ENCODE measurements at places on chromosomes 2 and 18.

- no peak for DNase-seq
Measured at GRCh38 chr2:217415316-217415715, 555.5 kb upstream of the TNP1 start.

DNA sequence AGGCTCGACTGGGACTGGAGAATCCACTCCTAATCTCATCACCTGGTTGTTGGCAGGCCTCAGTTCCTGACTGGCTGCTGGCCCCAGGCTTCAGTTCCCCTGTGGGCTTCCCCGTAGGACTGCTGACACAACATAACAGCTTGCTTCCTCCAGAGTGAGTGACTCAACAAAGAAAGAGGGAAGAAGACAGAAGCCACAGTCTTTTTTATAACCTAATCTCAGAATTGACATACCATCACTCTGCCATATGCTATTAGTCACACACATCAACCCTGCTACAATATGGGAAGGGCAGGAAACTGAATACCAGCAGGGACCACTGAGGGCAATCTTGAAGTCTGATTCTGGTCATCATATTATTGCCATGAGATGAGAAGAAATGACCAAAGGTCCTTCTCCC lies 76.8 kb upstream of the SLC14A2 start:
- no peak for DNase-seq

DNA sequence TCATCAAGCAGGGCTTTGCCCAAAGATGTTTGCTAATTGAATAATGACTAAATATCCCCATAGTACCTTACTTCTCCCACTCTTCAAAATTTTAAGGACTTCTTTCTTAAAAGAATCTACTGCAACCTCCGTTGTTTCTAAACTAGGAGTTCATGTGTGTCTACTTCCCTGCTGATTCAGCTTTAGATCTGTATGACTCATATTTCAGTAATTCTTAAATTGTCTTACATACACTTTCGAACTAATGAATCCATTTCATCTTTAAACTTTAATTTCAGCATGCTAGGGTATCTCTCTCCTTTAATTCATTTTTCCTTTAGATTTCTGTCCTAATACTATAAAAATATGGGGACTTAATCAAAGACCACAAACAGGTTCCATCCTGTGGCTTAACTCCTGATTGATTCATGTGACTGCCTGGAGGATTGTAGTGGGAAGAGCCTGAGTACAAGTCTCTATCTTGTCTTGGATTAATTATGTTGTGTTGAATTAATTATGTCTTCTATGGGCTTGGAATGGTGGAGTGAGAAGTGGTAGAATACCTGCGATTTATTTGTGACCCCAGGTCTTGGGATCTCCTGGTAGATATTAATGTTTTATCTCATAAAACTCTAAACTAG lies 24.9 kb upstream of the COL5A2 start:
- no peak for DNase-seq

DNA sequence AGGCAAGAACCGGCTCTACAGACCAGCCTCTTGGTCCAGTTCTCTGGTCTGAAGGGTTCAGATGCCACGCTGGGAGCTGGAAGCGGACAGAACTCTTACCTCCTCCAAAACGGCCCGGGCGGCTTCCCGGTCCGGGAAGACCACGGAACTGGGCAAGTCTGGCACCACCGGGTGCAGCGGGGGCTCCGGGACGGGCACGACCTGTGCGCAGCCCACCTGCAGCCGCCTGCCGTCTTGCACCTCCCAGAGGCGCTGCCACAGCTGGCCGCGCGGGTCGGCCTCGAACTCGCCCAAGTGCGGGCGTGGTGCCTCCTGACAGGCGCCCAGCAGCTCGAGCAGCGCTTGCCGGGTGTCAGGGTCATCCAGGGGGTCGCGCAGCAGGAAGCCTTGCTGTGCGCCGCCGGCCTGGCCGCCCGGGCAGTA lies 773 bp downstream of the CMPK2 start:
- no peak for DNase-seq

GRCh38 chr18:3186678-3187658 lies 32.8 kb downstream of the MYOM1 start:
- DNase-seq: peak; percentile 57

DNA sequence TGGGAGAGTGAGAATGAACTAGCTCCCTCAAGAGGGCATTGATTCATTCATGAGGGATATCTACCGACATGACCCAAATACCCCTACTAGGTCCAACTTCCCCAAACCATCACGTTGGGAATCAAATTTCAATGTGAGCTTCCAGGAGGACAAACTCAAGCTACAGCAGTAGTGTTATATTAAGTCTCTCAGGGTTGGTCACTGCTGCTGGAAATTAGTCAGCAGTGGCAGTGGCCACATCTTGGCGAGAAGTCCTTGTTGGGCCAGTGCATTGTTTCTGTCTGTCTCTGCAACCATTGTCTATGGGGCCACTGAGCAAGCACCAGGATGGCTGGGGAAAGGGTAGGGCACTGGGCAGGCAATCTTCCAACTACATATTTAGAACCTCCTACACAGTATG lies 47.5 kb downstream of the THUMPD2 start:
- DNase-seq: no peak

DNA sequence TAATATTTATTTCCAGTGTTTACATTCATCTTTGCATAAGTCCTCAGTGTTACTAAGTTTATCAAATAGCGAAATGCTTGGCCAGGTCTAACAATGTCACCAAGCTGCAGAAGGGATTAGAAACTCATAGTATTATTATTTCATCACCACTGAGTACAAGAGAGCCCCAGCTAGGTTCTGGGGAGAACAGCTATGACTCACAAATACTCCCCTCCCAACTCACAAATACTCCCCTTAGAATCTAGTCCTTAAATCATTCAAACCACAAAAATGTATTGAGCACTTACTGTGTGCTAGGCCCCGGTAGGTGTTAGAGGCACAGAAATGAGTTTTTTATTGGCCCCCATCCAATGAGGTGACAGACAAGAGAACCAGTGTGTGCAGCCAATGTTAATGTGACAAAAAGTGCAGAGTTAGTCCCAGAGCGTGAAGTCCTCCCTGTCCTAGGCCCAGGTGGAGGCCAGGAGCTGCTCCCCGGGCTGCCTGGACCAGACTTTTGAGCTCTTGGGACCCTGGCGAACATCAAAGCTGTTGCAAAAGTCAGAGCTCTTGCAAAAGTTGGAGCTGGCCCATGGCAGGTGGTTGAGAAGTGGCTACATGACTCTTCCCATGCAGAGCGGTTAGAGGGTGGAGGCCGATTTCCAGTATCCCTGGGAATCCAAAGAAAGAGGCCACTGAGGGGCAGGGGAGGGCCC lies 9.8 kb downstream of the STEAP3 start:
- DNase-seq: no peak

GRCh38 chr18:13390711-13391110 lies 172.2 kb downstream of the LDLRAD4 start:
- no peak for DNase-seq

- DNase-seq: no peak
Measured at GRCh38 chr2:181673173-181673572, 7.1 kb downstream of the NEUROD1 start.

DNA sequence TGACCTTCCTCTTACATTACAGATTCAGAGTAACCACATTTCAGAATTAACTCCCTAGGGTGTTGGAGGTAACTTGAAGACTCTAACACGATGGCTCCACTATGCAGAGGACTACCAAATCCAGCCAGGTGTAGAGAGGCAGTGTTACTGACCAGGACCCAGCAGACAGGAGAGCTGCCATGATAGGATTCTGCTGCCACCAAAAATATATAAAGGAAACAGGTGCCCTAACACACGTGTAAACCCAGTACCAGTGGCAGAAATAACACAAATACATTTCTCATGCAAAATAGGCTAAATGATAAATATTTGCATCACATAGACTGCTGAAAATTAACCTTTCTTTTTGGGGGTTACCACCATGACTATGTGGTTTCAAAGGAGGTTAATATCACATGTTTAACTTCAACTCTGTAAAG lies 7.0 kb downstream of the ZBTB14 start:
- DNase-seq: no peak

- no peak for DNase-seq
Measured at GRCh38 chr2:196466581-196466980, 172.9 kb upstream of the CCDC150 start.

DNA sequence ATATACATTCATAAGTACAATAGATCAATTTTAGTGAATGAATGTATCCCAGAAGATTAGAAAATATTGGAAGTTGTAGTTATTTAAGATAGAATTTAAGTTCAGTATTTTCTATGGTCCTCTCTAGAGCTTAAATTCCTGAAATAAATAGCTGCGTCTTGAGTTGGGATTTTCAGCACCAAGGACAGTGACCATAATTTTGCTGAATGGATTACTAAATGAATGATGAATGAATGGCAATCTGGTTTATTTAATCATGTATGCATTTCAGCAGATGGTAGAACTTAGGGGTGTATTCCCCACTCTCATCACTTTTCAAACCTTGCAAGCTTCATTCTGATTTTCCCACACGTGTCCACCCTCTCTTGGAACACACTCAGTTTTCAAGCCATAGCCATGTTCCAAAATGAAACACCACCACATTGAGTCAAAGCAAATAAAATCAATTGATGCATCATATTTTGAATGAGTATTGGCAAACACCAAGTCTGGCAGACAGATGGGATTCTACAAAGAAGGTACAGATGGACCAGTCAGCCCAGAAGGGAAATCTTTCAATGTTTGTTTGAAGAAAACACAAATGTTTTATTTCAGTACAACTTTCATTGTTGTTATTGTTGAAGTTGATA lies 362.2 kb upstream of the NXPH2 start:
- DNase-seq: no peak

GRCh38 chr2:69453475-69454129 lies 16.4 kb upstream of the NFU1 start:
- DNase-seq: no peak

DNA sequence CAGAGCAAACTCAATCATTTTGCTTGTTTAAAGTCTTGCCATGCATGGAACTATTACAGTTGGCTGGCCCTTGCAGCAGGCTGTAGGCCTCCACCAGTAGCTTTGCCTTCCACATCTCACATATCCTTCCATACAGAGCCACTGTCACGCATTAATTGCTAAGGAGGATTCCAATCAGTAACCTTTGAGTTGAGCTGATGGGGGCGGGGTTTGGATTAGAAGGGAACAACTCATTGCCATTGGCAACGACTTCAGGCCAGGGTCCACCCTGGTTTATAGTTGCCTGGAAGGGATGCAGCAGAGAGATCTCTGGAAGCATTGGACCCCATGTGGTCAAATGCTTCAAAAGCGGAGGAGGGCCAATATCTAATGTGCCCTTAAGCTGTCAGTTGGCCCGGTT lies 63.3 kb upstream of the TTC39C start:
- no peak for DNase-seq

DNA sequence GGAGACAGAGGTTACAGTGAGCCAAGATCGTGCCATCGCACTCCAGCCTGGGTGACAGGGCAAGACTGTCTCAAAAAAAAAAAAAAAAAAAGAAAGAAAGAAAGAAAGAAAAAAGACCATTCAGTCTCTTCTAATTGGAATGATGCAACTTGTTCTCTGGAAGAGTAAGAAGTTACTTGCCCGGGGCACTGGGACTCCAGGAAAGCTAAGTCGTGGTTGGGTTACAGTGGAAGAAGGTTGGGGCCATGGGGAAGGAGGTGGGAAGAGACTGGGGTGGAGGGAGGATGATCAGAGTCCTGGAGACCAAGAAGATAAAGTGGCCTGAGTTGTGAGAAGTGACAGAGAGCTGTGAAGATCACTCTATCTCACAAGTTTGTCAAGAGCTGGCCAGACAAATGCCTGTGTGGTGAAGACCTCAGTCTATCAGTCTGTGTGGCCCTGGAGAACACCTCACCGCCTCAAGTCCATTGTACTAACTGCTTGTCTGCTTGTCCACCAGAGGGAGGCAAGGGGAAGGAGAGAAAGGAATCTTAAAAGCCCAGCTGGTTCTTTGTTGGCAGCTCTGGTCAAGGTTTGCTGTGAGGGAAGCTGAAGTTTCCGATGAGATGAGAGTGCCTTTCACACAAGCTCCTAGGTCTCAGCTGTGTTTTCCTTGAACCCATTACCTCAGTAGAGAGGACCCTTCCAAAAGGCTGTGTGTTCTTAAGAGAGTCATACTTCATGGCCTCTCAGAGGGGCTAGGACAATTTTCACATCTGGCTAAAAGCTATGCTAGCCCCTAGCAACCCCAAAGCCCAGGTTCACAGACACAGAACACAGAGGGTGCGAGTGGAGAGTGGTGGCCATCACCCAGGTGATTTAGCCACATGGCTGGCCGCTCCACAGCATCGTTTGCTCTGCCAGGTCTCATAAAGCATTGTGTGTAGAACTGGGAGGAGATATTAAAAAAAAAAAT lies 72.0 kb upstream of the TMEM178A start:
- peak; percentile 53 for DNase-seq

GRCh38 chr2:68909793-68910674 lies 38.8 kb upstream of the BMP10 start:
- DNase-seq: peak; percentile 76

DNA sequence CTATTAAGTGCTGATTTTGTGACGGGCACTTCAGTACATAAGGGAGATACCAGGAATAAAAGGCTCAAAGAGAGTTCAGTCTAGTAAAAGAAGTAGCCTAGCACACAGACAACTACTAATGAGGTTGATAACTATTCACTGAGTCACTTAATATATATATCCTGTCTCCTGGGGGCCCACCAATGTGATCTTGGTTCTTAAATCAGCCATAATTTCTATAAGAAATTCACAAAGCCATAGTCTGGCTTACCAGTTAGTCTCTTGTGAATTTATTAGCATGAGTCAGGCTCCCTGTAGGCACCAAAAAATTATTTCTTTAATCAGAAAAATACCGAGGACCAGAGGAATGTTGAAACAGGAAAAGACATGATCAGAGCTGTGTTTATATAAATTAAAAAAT lies 10.4 kb downstream of the KCNE4 start:
- DNase-seq: no peak

DNA sequence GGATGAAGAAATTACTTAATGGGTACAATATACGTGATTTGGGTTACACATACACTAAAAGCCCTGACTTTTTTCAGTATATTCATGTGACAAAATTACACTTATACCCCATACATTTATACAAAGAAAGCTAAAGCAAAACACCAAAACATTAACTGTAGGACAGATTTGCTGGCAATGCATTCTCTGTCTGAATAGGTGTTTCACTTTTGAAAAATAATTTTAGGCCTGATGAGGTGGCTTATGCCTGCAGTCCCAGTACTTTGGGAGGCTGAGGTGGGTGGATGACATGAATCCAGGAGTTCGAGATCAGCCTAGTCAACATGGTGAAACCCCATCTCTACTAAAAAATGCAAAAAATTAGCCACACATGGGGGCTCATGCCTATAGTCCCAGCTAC lies 301.5 kb upstream of the FAM98A start:
- DNase-seq: no peak

Data from Caco-2 (cell line).